ENCODE measurements at places on chromosomes 4 and X.

DNA sequence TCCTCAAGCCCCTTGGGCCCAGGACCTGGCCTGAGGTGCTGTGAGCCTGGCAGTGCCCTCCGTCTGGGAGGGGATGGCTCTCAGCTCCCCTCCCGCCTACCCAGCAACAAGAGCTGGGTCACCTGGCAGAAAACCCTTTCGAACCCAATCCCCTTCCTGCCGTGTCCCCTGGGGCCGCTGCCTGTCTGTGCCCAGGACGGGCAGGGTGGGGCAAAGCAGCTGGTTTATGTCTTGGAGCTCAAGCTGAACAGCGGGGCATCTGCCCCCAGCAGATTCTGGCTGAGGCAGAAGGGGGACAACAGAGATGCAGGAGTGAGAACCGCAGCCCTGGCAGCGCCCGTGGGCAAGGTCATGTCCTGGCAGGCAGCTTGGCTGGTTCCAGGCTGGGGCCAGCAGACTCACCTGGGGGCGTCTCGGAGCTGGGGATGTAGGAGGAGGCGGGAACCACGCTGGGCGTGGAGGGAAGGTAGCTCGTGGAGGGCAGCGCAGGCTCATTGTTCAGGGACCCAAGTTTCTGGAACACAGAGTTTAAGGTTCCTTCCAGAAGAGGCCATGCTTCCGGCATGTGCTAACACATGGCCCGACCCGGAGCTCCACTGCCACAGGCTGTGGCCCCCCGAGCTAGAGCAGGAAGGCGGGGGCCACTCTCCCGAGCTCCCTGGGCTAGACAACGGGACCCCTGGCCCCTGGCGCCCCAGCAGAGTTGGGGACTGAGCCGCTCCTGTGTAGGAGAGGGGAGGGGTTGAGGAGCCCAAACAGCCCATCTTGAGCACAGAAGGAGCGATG is 24.2 kb downstream of the NELFA start:
- DNase-seq, result no peak

GRCh38 chrX:137151403-137151802 is 117.6 kb upstream of the GPR101 start:
- DNase-seq, result no peak

DNA sequence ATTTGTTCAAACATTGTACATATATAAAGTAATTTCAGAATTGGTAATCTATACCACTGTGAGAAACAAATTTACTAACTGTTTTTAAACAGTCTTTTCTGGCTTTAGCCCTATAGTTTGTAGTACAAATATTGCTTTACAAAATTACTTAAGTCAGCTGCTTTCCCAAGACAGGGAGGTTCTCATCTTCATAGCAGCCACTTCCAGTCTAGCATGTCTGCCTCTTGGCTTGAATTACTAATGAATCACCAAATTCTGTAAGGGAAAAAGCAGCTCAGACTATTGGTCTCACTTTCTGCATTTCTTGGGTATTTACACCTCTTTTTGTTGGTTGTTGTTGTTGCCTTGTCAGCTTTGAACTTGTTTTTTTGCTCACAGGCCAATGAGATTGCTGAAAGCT is 187.2 kb downstream of the NPFFR2 start:
- no peak for DNase-seq

DNA sequence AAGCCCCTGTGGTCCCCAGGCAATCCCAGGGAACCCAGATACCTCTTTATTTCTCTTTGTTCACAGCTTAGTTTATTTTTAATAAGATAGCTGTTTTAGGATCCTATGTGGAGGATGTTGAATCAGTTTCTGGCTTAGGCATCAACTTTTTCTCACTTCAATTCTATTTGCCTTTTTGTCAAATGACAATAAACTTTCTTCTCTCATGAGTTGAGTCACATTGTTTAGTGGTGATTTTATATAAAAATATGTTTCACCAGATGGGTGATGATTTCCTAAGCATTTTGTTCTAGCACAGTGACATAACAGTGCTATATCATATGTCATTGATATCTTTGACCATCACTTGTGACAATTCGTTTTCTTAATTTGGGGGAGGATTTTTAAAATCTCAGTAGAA is 198.1 kb upstream of the PUDP start:
- DNase-seq, result no peak

- DNase-seq, result no peak
These were observed 76.7 kb downstream of the WWC2 start for GRCh38 chr4:183175631-183176232.

DNA sequence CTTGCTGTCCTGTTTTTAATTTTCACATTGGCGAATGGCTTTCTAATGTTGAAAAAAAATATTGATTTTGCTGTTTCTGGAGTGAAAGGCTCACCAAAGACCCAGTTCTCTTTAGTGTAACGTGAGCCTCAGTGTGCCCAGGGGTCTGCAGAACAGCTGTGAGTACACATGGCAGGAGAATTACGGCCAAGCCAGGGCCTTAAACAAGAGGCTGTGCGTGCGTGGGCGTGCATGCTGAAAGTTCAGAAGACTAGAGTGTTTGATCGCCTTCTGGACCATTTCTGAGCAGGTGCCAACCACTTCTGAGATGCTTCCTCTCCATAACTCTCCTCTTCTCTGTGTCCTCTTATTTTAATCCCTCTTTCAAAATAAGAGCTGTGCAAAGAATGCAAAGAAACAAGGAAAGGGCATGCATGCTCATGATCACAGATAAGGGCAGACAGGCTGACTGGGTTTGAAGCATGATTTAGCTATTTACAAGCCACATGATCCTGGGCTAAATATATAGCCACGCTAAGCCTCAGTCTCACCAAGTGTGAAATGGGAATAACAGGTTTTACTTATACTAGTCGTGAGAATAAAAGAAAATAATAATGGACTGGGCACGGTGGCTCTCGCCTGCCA is 9.9 kb downstream of the PHEX start:
- DNase-seq, result no peak

GRCh38 chr4:3085948-3086670 is 11.6 kb downstream of the HTT start:
- no peak for DNase-seq

GRCh38 chrX:39603230-39603629 is 494.5 kb downstream of the BCOR start:
- DNase-seq, result no peak

DNA sequence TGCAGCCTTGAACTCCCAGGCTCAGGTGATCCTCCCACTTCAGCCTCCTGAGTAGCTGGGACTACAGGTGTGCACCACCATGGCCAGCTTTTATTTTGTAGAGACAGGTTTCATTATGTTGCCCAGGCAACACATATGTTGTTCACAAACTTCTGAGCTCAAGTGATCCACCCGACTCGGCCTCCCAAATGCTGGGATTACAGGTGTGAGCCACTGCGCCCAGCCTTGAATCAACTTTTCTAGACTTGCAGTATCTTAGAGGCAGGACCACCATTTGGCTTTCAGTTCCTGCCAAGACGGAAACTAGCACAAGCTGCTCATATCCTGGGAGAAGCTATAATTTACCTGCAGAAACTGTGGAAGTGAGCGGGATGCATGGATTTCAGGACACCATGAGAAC is 19.9 kb downstream of the NAT8L start:
- no peak for DNase-seq

GRCh38 chr4:114108869-114109268 is 129.4 kb upstream of the ARSJ start:
- DNase-seq, result no peak

- DNase-seq, result no peak
These were observed 155.8 kb downstream of the PPARGC1A start for GRCh38 chr4:23734000-23734399.

DNA sequence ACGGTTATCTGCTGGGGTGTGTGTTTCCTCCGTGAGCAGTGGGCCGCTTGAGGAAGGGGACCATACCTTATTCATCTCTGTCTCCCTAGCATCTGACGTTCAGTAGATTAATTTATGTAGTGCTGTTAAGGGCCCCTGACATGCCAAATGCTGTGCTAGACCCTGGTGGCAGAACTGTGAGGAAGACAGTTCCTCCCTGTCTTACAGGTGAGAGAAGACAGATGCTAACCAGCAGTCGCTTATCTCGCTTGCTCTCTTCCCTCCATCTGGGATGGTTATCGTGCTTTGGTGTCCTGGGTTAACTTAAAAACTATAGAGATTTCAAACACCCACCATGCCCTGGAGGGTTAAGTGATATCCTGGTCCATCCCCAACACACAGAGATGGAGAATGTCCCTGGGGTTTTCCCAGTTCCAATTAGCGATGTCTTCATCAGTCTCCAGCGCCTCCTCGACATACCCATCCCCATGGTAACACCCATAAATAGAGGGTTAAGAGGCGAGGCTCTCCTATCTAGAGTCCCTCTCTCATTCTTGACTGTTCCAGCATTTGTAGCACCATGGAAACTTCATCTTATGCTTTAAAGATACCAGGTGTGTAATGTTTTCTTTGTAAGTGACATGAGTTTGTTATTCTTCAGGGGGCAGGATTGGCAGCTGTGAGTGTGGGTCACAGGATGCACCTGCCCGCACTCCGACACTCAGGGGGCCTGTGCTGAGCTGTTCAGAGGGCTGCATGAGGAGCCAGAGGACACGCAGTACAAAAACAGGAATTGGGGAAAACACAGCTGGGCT is 135.2 kb downstream of the STK32B start:
- no peak for DNase-seq

DNA sequence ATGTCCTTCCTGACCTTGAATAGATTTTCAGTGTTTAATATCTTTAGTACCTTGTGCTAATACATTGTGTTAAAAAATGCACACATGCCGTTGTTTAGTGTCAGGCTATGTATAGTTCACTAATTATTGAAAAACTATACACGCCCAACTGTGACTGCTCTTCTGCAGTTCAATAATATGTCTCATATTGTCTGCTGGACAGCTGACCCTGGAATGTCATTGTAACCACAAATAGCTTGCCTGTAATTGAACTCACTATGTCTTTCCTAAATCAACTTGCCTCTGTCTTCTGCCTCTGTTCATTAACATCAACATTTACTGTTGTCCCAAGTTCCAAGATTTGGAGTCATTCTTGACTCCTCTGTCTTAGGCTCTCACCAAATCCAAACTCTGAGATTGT is 114.5 kb downstream of the TMA16 start:
- DNase-seq, result no peak

DNA sequence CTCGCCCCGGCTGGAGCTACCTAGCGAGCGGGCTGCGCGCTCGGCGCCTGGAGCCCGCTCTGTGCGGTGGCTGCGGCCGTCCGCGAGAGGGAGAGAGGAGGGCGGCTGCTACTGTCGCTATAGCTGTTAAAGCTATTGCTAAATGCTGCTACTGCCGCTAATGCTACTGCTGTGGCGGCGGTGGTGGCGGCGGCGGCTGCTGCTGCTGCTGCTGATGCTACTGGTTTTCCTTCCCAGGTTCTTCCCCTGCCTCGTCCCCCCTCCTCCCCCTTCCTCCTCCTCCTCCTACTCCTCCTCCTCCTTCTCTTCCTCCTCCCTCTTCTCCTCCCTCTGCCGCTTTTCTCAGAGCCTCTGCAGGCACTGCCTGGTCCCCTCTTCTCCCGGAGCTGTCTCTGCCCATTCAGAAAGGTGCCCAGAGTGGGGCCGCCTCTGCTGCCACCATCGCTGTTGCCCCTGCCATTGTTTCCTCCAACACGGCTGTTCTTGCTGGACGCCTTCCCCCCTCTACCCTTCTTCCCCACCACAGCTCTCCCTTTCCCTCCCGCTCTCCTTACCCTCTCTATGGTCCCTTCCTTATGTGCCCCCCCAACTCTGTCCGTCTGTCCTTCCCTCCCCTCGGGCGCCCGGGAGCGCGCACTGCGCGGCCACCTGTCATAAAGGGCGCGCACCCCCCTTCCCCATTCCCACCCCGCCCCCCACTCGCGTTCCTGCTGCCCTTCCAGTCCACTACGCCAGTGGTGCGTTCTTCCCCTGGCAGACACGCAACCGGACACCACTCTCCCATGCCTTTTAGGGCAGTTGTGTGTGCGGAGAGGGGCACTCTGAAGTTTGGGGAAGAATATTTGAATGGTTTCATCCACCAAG is at the start of gene NEXMIF:
NEXMIF (minus strand) TSS at position 228 of the 864 bp plus-strand sequence.
- no peak for DNase-seq

GRCh38 chr4:78432896-78433295 is 118.7 kb upstream of the ANXA3 start:
- no peak for DNase-seq

DNA sequence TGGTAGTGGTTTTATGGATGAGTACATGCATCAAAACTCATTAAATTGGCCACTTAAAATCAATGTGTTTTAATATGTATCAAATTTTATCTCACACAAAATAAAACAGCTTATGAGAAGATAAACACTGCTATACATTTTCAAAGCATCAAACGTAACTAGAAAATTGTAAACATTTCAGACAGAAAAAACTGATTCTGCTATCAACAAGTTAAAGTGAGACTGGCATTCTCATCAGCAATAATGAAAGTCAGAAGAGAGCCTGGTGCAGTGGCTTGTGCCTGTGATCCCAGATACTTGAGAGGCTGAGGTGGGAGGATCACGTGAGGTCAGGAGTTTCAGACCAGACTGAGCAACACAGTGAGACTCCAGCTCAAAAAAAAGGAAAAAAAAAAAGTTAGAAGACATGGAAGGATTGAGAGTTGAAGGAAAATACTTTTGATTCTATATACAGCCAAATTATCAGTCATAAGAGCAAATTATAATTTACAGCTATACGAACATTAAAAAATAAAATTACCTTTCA is 2.9 kb downstream of the TBCK start:
- DNase-seq, result no peak

DNA sequence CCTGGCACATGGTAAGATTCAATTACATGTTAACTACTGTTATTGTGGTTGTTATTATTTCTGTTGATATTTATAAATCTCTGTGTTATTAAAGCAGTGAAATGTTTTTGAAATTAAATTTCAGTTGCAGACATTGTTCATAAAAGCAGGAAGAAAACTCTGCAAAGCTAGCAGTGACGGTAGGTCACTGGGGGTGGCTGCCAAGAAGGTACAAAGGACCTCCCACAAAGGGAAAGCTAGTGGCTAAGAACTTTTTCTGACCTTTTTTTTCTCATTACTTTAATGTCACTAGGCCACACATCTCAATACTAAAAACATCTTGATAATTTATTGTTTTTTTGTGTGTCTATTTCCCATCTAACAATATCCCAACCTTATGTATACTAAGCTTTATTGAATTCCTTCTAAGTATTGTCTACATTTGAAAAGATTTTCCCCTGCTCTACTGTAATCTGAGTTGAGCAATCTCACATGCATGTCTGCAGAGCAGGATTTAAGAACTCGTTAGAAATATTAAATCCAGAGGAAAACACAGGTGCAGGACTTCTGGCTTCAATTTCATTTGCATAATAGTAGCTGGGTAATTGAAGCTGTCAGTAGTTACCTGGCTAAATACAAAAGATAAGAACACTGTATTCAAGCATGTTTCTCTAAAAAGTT is 197.3 kb downstream of the CFAP299 start:
- no peak for DNase-seq
